ENCODE measurements at places on chromosomes 5 and 9. TPM values are rescaled to one million over a fixed set of nuclear protein-coding genes. Genes with fewer than 3 reads are reported as not detected.

- H3K27me3 ChIP-seq, result no peaks in the 10 kb centered on the region
- no peak for DNase-seq
- H3K4me3 ChIP-seq, result no peak overlapping the region
- no peaks in the 10 kb centered on the region for H3K4me1 ChIP-seq
- H3K27ac ChIP-seq, result no peak overlapping the region
- no peaks in the 10 kb centered on the region for H3K36me3 ChIP-seq
Observed at GRCh38 chr9:20032413-20033006, 243.7 kb upstream of the SLC24A2 start.

- no peaks in the 10 kb centered on the region for H3K36me3 ChIP-seq
- H3K4me1 ChIP-seq, result no peaks in the 10 kb centered on the region
- H3K27ac ChIP-seq, result no peak overlapping the region
- no peak for DNase-seq
Observed at GRCh38 chr5:26572480-26572879, 465.9 kb downstream of the CDH9 start.

Gene NUTM2G
- not detected for total RNA-seq

- DNase-seq, result peak; percentile 94
- H3K27ac ChIP-seq, result peak within 1 kb of the TSS; percentile 67
- H3K36me3 ChIP-seq, result peaks cover 21% of the 10 kb centered on the region
- H3K4me3 ChIP-seq, result peak within 1 kb of the TSS; percentile 87
- no peaks in the 10 kb centered on the region for H3K27me3 ChIP-seq
- H3K4me1 ChIP-seq, result peaks cover 41% of the 10 kb centered on the region
Observed at GRCh38 chr5:65721720-65722574, at the start of the genes NLN and SGTB. Gene NLN (plus strand): TSS chr5:65722205. CDS start chr5:65722374, 169 bp downstream. Gene SGTB (minus strand): TSS chr5:65722109. CDS start chr5:65720807, 1,302 bp downstream.

Gene PAIP2
- total RNA-seq, result 111 TPM

- H3K4me3 ChIP-seq, result no peak overlapping the region
- H3K27me3 ChIP-seq, result no peaks in the 10 kb centered on the region
- peaks cover 8% of the 10 kb centered on the region for H3K4me1 ChIP-seq
- DNase-seq, result no peak
Observed at GRCh38 chr9:112503170-112503569, 16.5 kb downstream of the KIAA1958 start.

GRCh38 chr5:151258816-151259215 is 5.8 kb downstream of the GM2A start:
- no peak for DNase-seq
- peaks cover 45% of the 10 kb centered on the region for H3K4me1 ChIP-seq
- H3K27me3 ChIP-seq, result no peaks in the 10 kb centered on the region
- H3K4me3 ChIP-seq, result no peak overlapping the region

- H3K27me3 ChIP-seq, result no peaks in the 10 kb centered on the region
- H3K27ac ChIP-seq, result no peak overlapping the region
- H3K4me1 ChIP-seq, result no peaks in the 10 kb centered on the region
- DNase-seq, result peak; percentile 58
- H3K36me3 ChIP-seq, result no peaks in the 10 kb centered on the region
Observed at GRCh38 chr9:116152390-116152789, 1.2 kb upstream of the PAPPA start.

GRCh38 chr5:80025069-80025468 is 10.1 kb upstream of the THBS4 start:
- no peaks in the 10 kb centered on the region for H3K27me3 ChIP-seq
- no peaks in the 10 kb centered on the region for H3K36me3 ChIP-seq
- H3K4me3 ChIP-seq, result no peak overlapping the region
- no peak overlapping the region for H3K27ac ChIP-seq

DNA sequence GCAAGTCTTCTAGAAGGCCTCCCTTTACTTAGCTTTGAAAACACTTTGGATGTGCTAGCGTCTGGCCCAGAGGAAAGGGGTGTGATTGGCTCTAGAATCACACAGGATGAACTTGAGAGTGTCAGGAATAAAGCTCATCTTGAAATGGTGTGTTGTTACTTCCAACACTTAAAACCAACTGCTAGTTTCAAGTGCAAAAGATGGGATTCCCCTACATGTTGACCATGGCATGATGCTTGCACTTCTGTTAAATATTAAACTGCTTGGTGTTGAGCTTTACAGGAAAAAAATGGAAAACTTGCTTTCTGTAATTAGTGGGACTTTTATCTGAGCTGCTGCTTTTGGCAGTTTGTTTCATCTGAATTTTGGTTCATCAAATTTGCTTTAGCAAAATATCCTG is 261.1 kb downstream of the MED10 start:
- no peaks in the 10 kb centered on the region for H3K36me3 ChIP-seq
- no peak for DNase-seq
- no peaks in the 10 kb centered on the region for H3K27me3 ChIP-seq

- peaks cover 18% of the 10 kb centered on the region for H3K4me1 ChIP-seq
- no peak overlapping the region for H3K4me3 ChIP-seq
- 0 out of 2 replicates have a peak, but pooled peaks cover 4% of the 10 kb centered on the region for H3K36me3 ChIP-seq
- DNase-seq, result no peak
- no peaks in the 10 kb centered on the region for H3K27me3 ChIP-seq
Observed at GRCh38 chr9:137613738-137614523, 4.9 kb upstream of the EHMT1 start.

- H3K4me1 ChIP-seq, result no peaks in the 10 kb centered on the region
- 0 out of 2 replicates have a peak, but pooled peaks cover 3% of the 10 kb centered on the region for H3K36me3 ChIP-seq
- DNase-seq, result no peak
- H3K4me3 ChIP-seq, result no peak overlapping the region
- no peak overlapping the region for H3K27ac ChIP-seq
- H3K27me3 ChIP-seq, result no peaks in the 10 kb centered on the region
Observed at GRCh38 chr5:127577458-127577857, 60.0 kb downstream of the PRRC1 start.

GRCh38 chr9:72292256-72292682 is 72.7 kb downstream of the ZFAND5 start:
- peak; percentile 70 for DNase-seq
- no peaks in the 10 kb centered on the region for H3K4me1 ChIP-seq
- no peaks in the 10 kb centered on the region for H3K27me3 ChIP-seq
- no peaks in the 10 kb centered on the region for H3K36me3 ChIP-seq

DNA sequence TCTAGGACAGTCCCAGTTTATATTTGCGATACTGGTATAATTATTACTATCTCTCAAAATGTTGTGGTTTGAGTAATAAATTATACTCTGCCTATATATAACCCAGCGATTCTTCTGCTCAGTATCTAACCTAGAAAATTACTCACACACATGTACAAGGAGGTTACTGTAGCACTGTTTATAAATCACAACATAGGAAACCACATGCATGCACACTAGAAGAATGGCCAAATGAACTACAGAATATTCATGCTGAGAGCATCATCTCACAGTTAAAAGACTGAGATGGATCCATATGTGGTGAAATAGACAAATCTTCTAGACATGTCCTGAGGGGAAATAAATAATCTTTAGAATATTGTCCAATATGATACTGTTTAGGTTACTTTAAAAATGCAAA is 62.1 kb downstream of the INSYN2B start:
- peaks cover 26% of the 10 kb centered on the region for H3K4me1 ChIP-seq

DNA sequence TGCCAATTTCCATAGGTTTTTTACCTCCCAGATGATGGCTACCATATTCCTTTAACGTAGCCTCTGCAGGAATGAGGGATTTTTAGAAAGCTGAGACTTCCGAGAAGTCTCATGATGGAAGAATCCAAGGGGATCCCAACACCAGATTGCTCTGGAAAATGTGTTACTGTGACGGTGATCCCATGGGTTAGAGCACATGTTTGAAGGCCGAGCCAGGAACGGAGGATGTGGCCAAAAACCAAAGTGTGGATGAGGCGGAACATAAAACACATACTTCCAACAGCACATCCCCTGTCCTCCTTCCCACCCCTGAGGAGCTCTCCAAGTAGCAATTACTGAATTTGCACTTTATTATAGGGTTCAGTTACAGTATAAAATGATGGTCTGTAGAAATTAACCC is 82.6 kb downstream of the GPR21 start:
- no peak overlapping the region for H3K27ac ChIP-seq
- peaks cover 20% of the 10 kb centered on the region for H3K36me3 ChIP-seq
- DNase-seq, result no peak
- peaks cover 15% of the 10 kb centered on the region for H3K4me1 ChIP-seq
- H3K27me3 ChIP-seq, result no peaks in the 10 kb centered on the region

Gene ITK
- 1.3 TPM for total RNA-seq

- no peaks in the 10 kb centered on the region for H3K27me3 ChIP-seq
- H3K4me1 ChIP-seq, result no peaks in the 10 kb centered on the region
- H3K4me3 ChIP-seq, result no peak overlapping the region
- H3K27ac ChIP-seq, result no peak overlapping the region
- no peaks in the 10 kb centered on the region for H3K36me3 ChIP-seq
Observed at GRCh38 chr5:121027636-121028035, 563.5 kb downstream of the PRR16 start.

GRCh38 chr9:137945581-137945980 is 68.0 kb downstream of the CACNA1B start:
- H3K27me3 ChIP-seq, result no peaks in the 10 kb centered on the region
- peak; percentile 43 for DNase-seq
- no peaks in the 10 kb centered on the region for H3K4me1 ChIP-seq
- no peaks in the 10 kb centered on the region for H3K36me3 ChIP-seq
- no peak overlapping the region for H3K27ac ChIP-seq

DNA sequence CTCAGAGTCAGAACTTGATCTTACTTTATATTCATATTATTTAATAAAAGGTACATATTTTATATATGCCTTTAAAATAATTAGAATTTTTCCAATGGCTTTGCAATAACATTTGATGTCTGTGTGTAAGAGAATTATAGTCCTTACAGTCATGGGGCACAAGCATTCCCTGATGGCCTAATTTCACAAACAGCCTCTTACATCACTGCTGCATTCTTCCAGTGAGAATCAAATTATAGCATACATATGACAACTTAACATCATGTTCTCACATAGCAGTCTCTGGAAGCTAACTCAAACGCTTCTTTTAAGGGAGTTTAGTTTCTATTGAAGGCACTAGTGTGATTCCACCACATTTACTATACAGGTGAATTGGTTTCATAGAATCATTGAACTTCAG is 15.3 kb upstream of the PRUNE2 start:
- no peaks in the 10 kb centered on the region for H3K4me1 ChIP-seq
- no peaks in the 10 kb centered on the region for H3K27me3 ChIP-seq
- no peaks in the 10 kb centered on the region for H3K36me3 ChIP-seq
- no peak for DNase-seq
- no peak overlapping the region for H3K27ac ChIP-seq
- no peak overlapping the region for H3K4me3 ChIP-seq

DNA sequence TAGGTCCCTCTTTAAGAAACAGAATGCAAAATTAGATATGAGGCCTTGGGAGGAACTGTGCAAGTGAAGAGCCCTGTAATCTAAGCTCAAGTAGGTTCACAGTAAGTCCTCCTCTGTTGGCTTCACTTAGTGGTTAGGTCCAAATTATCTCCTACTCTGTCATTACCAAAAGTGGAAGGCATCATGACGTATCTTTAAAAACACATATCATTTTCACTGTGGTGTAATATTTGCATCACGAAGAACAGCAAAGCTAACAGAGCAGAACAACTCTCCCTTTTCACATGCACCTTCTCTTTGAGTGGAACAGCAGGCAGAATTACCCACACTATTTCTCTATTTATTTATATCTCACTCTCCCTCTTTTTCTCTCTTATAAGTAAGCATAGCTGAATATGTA is 240.5 kb upstream of the CCNH start:
- no peaks in the 10 kb centered on the region for H3K27me3 ChIP-seq
- H3K36me3 ChIP-seq, result no peaks in the 10 kb centered on the region
- H3K4me1 ChIP-seq, result no peaks in the 10 kb centered on the region
- no peak overlapping the region for H3K27ac ChIP-seq
- DNase-seq, result no peak
- H3K4me3 ChIP-seq, result no peak overlapping the region

DNA sequence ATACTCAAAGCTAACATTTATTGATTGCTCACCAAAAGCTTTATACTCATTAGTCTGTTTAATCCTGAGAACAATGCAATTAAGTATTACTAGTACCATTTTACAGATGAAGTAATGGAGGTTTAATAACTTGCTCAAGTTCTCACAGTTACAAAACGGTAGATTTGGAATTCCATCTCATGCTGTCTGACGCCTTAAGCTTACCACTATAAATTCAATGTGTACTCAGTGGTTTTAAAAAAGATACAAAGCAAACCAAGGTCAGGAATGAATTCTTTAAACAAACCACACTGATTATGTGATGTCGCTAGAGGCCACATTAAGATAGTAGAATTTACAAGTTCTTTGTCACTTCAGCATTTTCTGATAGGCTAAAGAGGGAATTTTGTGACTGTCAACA is 1.2 kb upstream of the C5orf63 start:
- DNase-seq, result no peak
- H3K36me3 ChIP-seq, result peaks cover 8% of the 10 kb centered on the region
- no peaks in the 10 kb centered on the region for H3K27me3 ChIP-seq
- H3K4me1 ChIP-seq, result peaks cover 13% of the 10 kb centered on the region
- H3K4me3 ChIP-seq, result no peak overlapping the region

DNA sequence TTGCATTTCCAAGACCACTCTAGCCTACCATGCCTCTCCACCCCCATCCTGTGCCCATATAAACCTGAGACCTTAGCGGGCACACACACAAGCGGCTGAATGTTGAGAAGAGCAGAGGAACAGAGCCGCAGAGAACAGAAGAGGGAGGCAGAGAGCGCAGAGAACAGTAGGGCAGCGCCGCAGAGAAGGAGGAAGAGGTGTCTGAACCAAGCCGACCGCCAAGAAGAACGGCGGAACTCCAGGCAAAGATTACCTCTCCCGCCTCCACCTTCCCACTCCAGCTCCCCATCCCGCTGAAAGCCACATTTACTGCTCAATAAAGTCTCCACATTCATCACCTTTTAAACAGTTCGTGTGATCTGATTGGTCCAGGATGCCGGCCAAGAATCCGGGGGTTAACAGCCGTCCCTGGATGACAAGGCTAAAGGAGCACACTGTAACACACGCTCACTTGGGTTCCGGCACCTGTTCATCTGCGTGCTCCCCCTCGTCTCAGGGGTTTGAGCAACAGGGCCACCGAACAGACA is 33.2 kb downstream of the GRIN3A start:
- H3K27ac ChIP-seq, result no peak overlapping the region
- H3K4me3 ChIP-seq, result no peak overlapping the region
- no peaks in the 10 kb centered on the region for H3K27me3 ChIP-seq
- no peaks in the 10 kb centered on the region for H3K36me3 ChIP-seq

DNA sequence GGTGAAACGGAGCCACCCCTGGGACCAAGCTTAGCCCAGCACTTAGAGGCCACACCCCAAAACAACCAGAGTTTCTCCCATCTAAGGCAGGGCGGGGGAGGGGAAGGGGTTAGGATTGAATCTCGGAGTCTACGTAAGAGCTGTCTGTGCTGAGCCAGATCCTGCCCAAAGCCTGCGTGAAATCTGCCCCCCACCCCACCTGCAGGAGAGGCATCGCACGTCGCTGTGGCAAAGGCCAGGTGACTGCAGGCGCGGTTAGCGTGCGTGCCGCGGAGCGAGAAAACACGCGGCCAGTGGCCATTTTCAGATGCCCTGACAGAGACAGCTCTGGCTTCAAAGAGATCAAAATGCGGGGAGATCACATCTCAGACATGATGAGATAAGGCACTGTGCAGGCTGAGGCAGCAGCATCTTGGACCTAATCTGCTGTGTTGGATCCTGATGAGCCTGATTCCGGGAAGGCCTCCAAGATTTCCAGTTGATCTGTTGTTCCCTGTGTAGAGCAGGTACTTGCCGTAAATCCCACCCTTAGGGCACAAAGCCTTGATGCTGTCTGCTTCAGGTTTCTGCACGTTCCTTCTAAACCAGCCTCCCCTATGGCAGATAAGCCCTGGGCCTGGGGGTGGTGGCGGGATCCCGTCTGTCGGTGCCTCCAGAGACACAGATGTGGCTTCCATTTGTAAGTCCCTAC is 2.5 kb upstream of the QSOX2 start:
- no peak overlapping the region for H3K4me3 ChIP-seq
- no peaks in the 10 kb centered on the region for H3K36me3 ChIP-seq
- no peak overlapping the region for H3K27ac ChIP-seq
- H3K27me3 ChIP-seq, result no peaks in the 10 kb centered on the region
- no peak for DNase-seq

GRCh38 chr5:1750469-1750868 is 49.2 kb downstream of the MRPL36 start:
- no peaks in the 10 kb centered on the region for H3K4me1 ChIP-seq
- DNase-seq, result no peak
- H3K4me3 ChIP-seq, result no peak overlapping the region
- H3K27ac ChIP-seq, result no peak overlapping the region
- H3K27me3 ChIP-seq, result no peaks in the 10 kb centered on the region
- H3K36me3 ChIP-seq, result no peaks in the 10 kb centered on the region

Data from Karpas-422 (cell line).